ENCODE measurements at places on chromosomes 1 and 21. TPM values are rescaled to one million over a fixed set of nuclear protein-coding genes. Genes with fewer than 3 reads are reported as not detected.

Gene CRABP2
- 137 TPM for polyA plus RNA-seq

Gene TUFT1
- polyA plus RNA-seq, result 5.6 TPM

Gene LHX8
- polyA plus RNA-seq, result 0.77 TPM

Gene AADACL4
- polyA plus RNA-seq, result not detected

Gene CHIA
- polyA plus RNA-seq, result not detected

Gene KRTAP11-1
- not detected for polyA plus RNA-seq

Gene LIN28A
- polyA plus RNA-seq, result 648 TPM

Gene SAMSN1
- polyA plus RNA-seq, result 7.9 TPM

Gene TSACC
- polyA plus RNA-seq, result 9.8 TPM

Gene ERICH3
- polyA plus RNA-seq, result not detected

Gene S100A7A
- polyA plus RNA-seq, result not detected

Gene CYP4A11
- not detected for polyA plus RNA-seq

Gene IQGAP3
- 11.9 TPM for polyA plus RNA-seq

Gene RRP15
- 86.5 TPM for polyA plus RNA-seq

Gene GPR153
- 1.9 TPM for polyA plus RNA-seq

Gene SPOCD1
- 0.73 TPM for polyA plus RNA-seq

Gene HSF2BP
- polyA plus RNA-seq, result 0.82 TPM

Gene PPM1J
- 19.0 TPM for polyA plus RNA-seq

Gene TEDDM1
- not detected for polyA plus RNA-seq

Gene SLC44A3
- 4.0 TPM for polyA plus RNA-seq

Gene WDR26
- polyA plus RNA-seq, result 13.9 TPM

Gene SPRR2D
- polyA plus RNA-seq, result not detected

Gene TTC22
- polyA plus RNA-seq, result 1.2 TPM

Gene THEM5
- 0.38 TPM for polyA plus RNA-seq

Gene OR2M3
- not detected for polyA plus RNA-seq

Gene IL24
- polyA plus RNA-seq, result not detected

Gene SLC45A3
- polyA plus RNA-seq, result 4.6 TPM

Gene YBEY
- 34.0 TPM for polyA plus RNA-seq

Gene FOXD2
- not detected for polyA plus RNA-seq

Gene C1orf115
- 2.5 TPM for polyA plus RNA-seq

Gene CACHD1
- polyA plus RNA-seq, result 12.6 TPM

Gene SLAMF9
- not detected for polyA plus RNA-seq

Gene RGS5
- polyA plus RNA-seq, result 18.4 TPM

Gene IL12RB2
- 0.79 TPM for polyA plus RNA-seq

Gene NHLH1
- 0.89 TPM for polyA plus RNA-seq

Gene LORICRIN
- polyA plus RNA-seq, result 0.24 TPM

Gene ZNF683
- not detected for polyA plus RNA-seq

Gene C1orf116
- 2.2 TPM for polyA plus RNA-seq

Gene GJA5
- polyA plus RNA-seq, result 0.50 TPM

Gene NBL1
- polyA plus RNA-seq, result 5.4 TPM

Gene CDC42BPA
- 12.2 TPM for polyA plus RNA-seq

Gene ITGB2
- 0.44 TPM for polyA plus RNA-seq

Gene NOL9
- polyA plus RNA-seq, result 11.4 TPM

Gene TNFRSF1B
- polyA plus RNA-seq, result 0.68 TPM

Gene C8A
- polyA plus RNA-seq, result not detected

Gene NEXN
- polyA plus RNA-seq, result 11.8 TPM

Gene TTLL10
- polyA plus RNA-seq, result not detected

Gene LCE6A
- polyA plus RNA-seq, result not detected

Gene TBX15
- polyA plus RNA-seq, result not detected

Gene IGFN1
- polyA plus RNA-seq, result not detected

Gene SLC6A9
- polyA plus RNA-seq, result 14.4 TPM

Gene TNNT2
- 19.1 TPM for polyA plus RNA-seq

Measured in GM23338 (cell line).